Activated CD8-positive, alpha-beta memory T cell treated with anti-CD3 and anti-CD28 coated beads for 4 hours (primary cell): ENCODE measurements at places on chromosomes 6 and 20.

DNA sequence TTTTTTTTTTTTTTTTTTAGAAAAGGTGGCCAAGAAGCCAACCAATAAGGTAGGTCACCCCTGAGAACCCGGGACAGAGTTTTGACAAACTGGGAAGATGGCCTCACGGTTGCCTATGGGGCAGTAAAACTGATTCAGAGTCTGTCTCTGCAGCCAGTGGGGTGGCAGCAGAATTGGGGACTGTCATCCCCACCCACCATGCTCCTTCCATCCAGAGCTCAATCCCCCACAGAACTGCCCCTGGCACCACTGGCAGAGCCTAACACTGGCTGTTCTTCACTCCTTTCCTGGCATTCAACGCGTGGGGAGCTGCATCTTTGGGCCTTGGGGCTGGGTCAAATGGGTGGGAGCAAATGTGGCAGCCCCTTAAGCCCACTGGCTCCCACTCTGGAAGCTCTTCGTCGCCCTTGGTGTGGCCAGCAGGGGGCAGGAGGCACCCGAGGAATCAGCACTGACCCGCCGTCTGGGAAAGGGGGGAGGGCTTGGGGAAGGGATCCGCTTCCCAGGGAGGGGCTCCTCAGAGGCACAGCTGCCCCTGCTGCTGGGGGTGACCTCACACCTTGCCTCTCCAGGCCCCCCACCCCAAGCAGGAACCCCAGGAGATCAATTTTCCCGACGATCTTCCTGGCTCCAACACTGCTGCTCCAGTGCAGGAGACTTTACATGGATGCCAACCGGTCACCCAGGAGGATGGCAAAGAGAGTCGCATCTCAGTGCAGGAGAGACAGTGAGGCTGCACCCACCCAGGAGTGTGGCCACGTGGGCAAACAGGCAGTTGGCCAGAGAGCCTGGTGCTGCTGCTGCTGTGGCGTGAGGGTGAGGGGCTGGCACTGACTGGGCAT is 10.4 kb downstream of the CD40 start:
- DNase-seq, result no peak

DNA sequence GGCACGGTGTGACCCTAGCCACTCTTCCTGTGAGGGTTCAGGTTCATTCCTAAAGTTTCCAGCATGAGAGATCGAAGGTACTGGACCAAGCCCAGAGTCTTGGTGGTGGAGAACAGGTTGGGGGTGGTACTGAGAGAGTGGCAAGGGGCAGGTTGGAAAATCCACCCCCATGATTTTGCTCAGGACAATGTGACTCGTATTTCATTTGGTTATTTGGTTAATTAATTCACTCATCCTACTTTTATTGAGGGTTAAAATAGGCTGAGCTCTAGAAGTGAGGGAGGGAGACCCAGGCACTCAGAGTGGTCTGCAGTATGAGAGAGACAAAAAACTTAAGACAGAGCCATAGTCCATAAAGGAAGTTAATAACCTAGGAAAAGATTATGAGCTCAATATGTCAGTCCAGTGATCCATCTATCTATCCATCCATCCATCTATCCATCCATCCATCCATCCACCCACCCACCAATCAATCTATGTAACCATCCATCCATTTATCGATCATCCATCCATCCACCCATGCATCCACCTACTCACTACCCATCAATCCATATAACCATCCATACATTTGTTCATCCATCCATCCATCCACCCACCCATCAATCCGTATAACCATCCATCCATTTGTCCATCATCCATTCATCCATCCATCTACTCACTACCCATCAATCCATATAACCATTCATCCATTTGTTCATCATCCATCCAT is 6.7 kb upstream of the BPIFB6 start:
- no peak for DNase-seq

- DNase-seq, result peak; percentile 2
Observed at GRCh38 chr20:53157443-53158408, 185.6 kb downstream of the TSHZ2 start.

DNA sequence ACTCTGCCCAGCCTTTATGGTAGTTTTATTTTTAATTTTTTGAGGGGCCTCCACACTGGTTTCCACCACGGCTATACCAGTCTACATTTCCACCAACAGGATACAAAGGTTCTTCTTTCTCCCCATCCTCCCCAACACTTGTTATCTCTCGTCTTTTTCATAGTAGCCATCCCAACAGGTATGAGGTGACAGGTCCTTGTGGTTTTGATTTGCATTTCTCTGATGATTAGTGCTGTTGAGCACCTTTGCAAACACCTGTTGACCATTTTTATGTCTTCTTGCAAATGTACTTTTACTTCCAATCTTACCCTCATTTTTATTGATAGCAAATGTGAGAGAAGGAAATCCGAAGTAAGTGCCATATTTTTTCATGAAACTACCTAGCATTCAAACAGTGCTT is 195.4 kb upstream of the PREP start:
- DNase-seq, result no peak

GRCh38 chr6:43123461-43124314 is 47.4 kb upstream of the SRF start:
- no peak for DNase-seq

- no peak for DNase-seq
Observed at GRCh38 chr6:43074847-43075669, 1.1 kb upstream of the PTK7 start.

DNA sequence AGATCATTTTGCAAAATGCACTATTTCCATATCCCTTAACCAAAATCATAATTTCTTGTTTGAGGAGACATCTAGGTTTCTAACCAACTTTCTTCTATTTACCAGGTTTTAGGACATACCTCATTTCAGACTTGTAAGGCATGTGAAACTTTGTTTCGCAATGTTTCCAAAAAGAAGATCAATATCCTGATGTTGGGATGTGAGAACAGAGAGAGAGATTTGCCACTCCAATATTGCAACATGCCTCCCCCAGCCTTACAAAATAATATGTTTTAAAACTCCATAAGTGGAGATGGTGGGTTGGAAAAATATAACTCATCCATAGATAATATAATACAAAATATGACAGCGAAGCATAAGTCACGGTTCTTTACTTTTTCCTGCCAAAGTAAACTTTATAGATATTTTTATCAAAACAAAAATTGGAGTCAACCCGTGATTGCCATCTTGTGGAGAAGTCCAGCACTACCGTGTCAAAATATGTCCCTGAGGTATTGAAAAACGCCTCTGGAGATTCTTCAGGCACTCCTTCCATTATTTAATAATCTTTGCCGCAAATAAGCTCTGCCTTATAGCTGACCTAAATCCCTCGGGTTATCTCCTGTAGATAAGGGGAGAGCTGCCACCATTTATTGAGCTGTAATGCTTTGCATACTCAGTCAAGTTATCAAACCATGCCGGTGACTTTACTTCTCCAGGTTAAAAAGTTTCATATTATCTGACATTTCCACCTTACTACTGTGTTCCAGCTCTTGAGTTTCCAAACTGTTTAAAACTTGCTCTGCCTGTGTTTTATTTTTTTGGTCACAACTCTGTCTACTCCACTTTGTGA is 534.2 kb downstream of the HACE1 start:
- no peak for DNase-seq
